ENCODE measurements at places on chromosomes 7 and 10.

GRCh38 chr7:136687693-136688322, 180.6 kb upstream of the CHRM2 start:
- DNase-seq = peak; percentile 8

DNA sequence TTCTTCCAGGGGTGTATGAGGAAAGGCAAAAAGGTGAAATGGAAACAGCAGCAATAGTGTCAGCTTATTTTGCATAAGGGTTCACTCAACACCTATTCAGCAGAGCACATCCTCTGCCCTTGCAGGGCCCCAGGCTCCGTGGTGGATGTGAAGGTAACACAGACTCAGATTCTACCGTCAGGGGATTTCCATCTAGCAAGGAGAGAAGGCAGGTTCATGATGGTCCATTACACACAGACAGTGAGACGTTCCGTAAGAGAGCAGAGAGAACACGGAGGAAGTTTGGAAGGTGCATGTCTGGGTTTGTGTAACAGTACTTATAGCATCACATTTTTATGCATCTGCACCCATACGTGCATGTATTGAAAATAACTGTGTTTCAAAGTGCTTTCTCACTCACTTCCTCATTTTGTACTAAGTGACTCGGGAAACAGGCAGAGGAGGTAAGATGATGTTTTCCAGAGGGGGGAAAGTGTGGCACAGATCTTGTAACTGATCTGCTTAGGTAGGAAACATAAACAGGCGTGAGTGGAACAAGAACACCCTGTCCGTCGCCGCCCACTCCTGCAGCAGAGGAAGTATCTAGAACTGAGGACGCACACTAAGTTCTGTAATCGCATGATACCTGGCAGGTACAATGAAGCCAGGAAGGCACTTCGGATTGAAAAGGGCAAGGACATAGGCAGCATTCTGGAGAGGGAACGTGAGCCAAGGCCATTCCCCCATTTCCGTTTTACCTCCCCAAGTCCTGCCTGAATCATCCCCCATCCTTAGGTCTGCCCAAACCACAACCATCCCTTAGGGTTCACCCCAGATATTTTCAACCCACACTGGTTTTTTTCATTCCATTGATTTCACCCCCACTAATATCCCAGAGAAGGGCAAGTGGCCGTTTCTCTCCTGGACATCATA, 1.0 kb upstream of the ENO4 start:
- DNase-seq = no peak

GRCh38 chr7:49324707-49325106, 400.4 kb downstream of the CDC14C start:
- no peak for DNase-seq

DNA sequence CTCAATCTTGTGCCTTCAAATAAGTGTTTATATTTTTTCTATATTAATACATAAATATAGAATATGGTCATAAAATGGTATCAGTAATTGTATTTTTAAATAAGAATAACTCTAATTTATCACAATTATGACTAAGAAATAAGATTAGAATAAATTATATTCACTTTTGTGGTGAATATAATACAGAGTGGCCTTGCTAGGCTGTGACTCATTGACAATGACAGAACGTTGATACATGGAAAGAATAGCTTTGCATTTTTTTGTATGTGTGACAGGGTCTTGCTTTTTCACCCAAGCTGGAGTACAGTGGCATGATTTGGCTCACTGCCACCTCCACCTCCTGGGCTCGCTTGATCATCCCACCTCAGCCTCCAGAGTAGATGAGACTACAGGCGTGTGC, 47.8 kb upstream of the PCLO start:
- no peak for DNase-seq

DNA sequence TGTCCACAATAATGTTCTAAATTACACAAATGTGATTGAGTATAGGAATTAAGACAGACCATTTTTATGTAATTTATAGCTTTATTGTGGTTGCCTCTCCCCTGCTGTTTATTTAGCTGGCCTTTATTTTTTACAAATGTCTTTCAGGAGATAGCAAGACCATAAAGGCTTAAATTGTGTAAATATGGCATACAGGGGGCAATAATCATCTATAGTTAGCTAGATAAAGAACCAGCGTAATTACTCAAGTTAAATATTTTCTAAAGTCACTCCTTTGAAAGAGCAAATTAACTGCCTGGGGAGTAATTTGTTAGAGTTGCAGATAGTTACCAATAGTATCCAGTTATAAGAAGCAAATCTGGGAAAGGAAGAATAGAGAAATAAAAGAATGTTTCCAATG, at the start of gene MALRD1:
Gene MALRD1 (plus strand): TSS at position 313 of the 400 bp plus-strand sequence. CDS start 138 bp downstream, outside the sequence.
- DNase-seq = no peak

GRCh38 chr7:85068799-85069198, 118.1 kb downstream of the SEMA3D start:
- no peak for DNase-seq

DNA sequence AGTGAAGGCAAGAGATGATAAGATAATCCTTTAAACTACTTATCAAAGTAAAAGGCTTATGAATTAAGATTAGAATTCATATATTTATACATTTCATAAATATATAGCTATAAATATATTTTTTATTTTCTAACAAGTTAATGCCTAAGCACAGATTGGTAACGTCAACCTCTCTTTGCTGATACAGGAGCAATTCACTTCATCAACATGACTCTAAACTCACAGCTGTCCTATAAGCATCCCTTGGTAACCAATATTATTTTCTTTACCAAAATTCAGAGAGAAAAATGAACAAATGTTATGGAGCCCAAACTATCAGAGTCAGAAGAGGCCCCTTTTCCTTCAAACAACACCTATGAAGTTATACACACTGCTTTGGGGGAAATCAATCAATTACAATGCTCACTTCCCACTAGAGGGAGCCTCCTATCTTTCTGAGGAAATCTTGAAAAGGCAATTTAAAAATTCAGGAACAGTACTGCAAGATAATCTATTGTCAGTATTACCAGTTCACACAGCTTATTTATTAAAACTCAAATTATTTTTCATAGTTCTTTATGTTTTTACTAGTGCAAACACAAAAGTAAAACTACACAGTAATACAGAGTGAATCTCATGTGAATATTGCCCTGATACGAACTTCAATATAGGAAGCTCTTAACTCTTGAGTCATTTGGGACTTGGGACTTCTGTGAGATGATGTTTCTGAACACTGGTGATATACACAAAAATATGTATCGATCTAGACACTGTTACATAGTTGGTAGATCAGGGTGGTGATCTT, 51.0 kb upstream of the NOBOX start:
- DNase-seq = peak; percentile 5

DNA sequence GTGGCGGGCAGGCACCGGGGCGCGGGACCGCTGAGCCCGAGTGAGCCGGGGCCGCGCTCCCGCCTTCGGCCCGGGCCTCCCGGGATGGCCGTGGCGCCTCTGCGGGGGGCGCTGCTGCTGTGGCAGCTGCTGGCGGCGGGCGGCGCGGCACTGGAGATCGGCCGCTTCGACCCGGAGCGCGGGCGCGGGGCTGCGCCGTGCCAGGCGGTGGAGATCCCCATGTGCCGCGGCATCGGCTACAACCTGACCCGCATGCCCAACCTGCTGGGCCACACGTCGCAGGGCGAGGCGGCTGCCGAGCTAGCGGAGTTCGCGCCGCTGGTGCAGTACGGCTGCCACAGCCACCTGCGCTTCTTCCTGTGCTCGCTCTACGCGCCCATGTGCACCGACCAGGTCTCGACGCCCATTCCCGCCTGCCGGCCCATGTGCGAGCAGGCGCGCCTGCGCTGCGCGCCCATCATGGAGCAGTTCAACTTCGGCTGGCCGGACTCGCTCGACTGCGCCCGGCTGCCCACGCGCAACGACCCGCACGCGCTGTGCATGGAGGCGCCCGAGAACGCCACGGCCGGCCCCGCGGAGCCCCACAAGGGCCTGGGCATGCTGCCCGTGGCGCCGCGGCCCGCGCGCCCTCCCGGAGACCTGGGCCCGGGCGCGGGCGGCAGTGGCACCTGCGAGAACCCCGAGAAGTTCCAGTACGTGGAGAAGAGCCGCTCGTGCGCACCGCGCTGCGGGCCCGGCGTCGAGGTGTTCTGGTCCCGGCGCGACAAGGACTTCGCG, 534 bp downstream of the FZD9 start:
- DNase-seq = no peak

DNA sequence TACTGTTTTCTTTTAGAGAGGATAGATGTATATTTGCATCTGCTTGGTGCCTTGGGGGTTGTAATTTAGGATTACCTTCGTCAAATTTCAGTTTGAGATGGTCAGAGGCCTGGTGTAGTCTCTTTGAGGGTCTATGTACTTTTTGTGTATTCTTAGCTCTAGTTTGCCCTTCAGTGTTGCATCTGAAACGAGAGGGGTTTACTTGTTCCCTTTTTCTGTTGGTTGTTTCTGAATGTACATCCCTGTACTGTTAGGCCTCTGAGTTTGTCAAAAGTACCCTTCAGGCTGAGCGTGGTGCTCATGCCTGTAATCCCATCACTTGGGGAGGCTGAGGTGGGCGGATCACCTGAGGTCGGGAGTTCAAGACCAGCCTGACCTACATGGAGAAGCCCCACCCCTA, 60.0 kb downstream of the MLLT10 start:
- DNase-seq = peak; percentile 26

- DNase-seq = no peak
These were observed 15.2 kb downstream of the ATXN7L1 start for GRCh38 chr7:105861224-105861623.

- DNase-seq = no peak
These were observed 30.7 kb upstream of the ABLIM1 start for GRCh38 chr10:114688786-114689185.

DNA sequence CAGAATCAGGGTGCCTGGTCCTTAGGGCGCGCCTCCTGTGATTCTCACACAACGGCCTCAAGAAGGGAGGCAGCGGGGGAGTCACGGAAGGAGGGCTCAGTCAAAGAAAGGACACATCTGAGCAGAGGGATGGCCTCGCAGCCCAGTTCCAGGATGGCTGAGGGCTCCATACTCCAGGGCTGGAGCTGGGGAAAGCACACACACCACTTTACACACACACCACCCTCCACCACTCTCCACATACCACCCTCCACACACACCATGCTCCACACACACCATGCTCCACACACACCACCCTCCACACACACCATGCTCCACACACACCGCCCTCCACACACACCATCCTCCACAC, 22.2 kb downstream of the PRKAG2 start:
- DNase-seq = no peak

- no peak for DNase-seq
These were observed 214.2 kb downstream of the ZNF248 start for GRCh38 chr10:37643187-37643586.

DNA sequence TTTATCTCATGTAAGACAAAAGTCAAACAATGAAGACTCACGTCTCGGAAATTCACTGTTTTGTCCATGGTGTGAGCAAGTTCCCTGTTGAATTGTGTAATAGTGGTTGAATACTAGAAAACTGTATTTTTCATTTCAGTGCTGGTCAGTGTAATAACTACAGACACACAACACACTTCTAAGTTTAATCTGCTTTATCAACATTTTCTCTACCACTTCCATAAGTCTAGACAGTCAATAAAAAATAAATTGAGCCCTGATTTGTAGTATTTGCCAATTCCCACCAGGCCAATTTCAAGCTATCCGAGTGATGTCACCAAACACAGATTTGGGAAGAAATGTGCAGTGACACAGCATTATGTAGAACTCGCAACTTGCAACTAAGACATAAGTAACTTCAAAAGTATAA, 81.9 kb downstream of the GPR141 start:
- no peak for DNase-seq

- no peak for DNase-seq
These were observed 166.3 kb downstream of the TNS3 start for GRCh38 chr7:47415318-47416212.

DNA sequence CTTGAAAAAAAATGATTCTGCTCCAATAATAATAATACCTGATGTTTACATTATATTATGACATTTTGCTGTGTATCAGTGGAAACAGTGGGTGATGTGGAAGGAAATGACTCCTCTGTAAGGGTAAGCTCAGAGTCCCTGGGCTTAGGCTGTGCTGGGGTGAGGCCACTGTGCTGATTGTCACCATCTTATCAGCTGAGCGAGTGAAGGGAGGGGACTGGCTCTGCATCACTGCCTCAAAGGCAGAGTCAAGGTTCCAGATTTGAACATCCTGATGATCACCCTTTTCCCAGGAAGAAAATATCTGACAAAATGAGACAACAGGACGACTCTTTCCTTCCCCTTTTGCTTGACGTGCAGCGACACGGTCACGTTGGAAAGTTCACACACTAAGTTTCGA, 24.0 kb upstream of the HABP2 start:
- no peak for DNase-seq

- no peak for DNase-seq
These were observed 35.0 kb upstream of the ARHGAP12 start for GRCh38 chr10:31963589-31963980.

GRCh38 chr10:56298941-56299340, 62.1 kb downstream of the ZWINT start:
- DNase-seq = no peak

All from Kasumi-1 (cell line).